OCI-LY7 (cell line): ENCODE measurements at places on chromosomes 7 and 10. TPM values are rescaled to one million over a fixed set of nuclear protein-coding genes. Genes with fewer than 3 reads are reported as not detected.
A peak's percentile ranks its signal among the peaks of the same experiment; 100 is the strongest.

- peak; percentile 3 for DNase-seq
Measured at GRCh38 chr7:96708872-96709271, 774 bp downstream of the SEM1 start.

- no peak for DNase-seq
Measured at GRCh38 chr10:3639546-3639945, 145.5 kb downstream of the KLF6 start.

GRCh38 chr7:88184848-88185304 is 35.0 kb downstream of the SRI start:
- DNase-seq, result no peak

GRCh38 chr10:112280205-112280921 is 2.8 kb upstream of the TECTB start:
- no peak for DNase-seq

DNA sequence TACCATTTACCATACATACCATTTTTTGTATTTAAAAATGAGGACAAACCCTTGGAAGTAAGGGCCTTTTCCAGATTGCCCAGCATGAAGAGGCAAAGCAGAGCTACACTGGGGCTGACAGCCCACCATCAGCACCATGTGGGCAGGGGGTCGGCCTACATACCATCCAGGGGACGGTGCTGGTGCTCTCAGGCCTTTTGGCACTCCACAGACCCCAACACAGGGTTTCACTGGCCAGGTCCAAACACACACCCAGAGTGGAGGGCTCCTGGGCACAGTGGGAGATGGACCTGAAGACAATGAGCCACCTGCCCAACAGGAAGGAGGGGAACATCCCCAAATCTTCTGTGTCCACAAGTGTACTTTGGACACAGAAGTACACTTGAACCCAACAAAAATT is 69.2 kb upstream of the CAMK2B start:
- DNase-seq, result no peak

DNA sequence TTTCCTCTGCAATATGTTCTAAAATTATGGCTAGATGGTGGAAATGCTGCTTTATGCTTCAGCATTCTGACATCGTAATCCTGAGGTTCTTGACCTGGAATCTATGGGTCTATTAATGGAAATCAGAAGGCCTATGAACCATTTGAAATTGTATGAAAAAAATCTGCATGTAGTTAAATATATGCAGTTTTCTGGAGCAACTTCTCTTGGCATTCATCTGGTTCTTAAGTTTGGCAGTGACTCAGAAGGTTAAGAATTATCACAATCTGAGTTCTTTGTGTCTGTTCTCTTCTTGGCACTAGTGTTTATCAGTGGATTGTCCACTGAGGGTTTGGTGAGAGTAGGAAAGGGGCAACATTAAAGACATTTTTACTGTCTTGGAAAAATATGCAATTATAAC is 71.1 kb upstream of the FZD1 start:
- no peak for DNase-seq

DNA sequence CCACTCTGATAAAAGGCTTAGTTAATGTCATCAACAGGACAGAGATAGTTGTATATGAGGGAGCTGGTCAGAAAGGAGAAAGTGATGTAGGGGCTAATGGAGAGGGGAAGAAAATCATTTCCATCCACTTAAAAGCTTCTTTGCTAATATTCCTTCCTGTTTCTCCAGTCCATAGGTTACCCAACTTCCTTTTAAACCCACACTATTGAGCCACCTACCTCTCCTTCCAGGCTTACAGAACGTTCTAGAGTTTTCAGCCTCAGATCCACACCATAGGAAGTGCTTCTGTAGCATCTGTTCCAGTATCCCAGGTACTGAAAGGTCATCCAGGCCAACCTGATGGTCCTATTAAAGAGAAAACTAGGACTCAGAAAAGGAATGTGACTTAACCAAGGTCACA is 28.2 kb downstream of the STRIP2 start:
- DNase-seq, result no peak

DNA sequence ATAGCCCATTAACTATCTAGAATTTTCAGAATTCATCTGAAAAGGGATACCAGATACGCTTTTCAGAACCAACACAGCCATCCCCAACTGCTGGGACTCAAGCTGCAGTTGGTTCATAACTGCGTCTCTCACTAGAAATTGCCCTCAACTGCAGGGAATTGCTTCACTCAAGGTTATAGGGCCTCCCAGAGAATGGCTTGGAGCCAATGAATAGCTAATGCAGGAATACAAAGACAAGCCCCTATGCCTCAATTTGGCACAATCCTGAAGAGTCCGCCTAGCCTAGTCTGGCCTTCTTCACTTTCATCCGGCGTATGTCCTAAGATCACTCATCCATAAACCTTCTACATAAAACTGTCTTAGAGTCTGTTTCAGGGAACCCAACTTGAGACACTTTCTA is 164.0 kb downstream of the SKAP2 start:
- no peak for DNase-seq

- no peak for DNase-seq
Measured at GRCh38 chr10:404991-405390, 269.7 kb downstream of the ZMYND11 start.

DNA sequence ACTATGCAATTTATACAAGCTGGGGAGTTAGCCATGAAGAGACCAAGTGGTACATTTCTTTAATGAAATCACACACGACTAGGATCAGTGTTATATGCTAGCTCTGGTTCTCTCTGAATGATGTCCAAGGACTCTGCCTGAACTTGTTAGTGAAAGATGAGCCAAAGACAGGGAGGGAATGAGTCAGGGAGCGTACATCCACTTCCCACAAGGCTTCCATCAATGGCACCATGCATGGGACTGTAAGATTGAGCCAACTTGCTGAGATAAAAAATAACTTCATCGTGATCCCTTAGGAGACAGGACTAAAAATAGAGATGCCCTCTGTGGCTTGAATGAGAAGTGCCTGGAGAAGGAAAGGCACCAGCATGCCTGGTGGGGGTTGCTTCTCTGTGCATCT is 629.7 kb downstream of the ACTR3B start:
- no peak for DNase-seq

- DNase-seq, result peak; percentile 82
Measured at GRCh38 chr7:101814991-101815825, 2.2 kb upstream of the CUX1 start.

DNA sequence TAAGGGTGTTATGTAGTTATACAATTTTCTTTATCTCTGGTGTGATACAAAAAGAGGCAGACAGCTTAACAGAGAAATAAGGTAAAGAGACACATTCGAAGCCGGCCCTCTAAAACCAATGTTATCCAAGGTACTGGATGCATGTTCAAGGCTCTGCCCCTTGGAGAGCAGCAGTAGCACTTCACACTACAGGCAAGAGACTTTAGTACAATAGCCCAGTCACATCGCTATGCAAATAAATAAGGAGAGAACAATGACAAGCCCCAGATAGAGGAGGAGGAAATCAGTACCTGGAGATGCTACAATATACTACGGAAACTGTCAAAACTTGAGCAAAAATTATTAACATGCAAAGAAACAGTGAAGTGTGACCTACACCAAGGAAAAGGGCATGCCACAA is 111.1 kb downstream of the ITGB1 start:
- DNase-seq, result no peak

GRCh38 chr7:29970158-29970557 is 19.4 kb downstream of the SCRN1 start:
- DNase-seq, result no peak

- DNase-seq, result no peak
Measured at GRCh38 chr10:129764011-129764900, 199.8 kb downstream of the EBF3 start.

DNA sequence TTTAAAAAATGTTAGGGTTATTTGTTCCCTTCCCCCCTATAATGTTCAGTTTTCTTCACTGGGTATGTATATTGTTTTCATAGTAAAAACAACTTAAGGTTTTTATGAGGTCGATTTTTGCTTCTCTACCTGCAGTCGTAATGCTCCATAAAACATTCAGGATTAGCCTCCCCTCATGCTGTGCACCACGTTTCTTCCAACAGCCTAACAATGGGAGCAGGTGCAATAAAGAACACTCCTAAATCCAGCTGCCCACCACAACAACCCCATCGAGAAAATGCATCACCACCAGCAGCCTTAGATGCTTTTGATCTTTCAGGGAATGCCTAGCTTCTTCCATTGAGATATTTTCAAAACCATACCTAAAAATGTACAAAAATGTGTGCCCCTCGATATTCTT is 111.1 kb downstream of the ADAM12 start:
- no peak for DNase-seq

The TFEC gene
- total RNA-seq, result 1.5 and 2.2 TPM in 2 replicates

The SLC13A1 gene
- total RNA-seq, result not detected in 2 replicates

The PHYHIPL gene
- total RNA-seq, result not detected in 2 replicates
